Suppressor macrophage (primary cell): ENCODE measurements at places on chromosomes 1 and 21.
A peak's percentile ranks its signal among the peaks of the same experiment; 100 is the strongest.

DNA sequence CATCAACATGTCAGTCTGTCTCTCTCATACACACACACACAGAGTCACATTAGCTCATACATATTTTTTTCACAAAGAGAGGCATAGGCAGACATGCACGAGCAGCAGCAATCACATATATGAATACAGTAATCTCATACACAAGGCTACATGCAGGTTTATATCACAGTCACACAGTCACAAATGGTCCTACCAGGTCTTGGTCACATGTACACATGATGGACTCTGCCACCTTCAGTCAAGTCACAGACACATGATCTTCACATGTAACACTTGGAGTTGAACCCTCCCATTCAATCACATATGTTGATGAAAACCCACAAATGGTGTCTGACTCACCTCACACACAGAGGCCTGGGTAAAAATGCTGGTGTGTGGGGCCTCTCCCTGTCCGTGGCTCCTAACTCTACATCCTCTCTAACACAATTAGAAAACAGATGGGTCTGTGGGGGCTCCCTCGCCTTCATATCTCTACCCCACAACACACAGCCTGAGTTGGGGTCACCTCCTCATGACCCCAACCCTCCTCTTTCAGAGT lies 27.9 kb downstream of the RIMS3 start:
- no peak for DNase-seq

- no peak for DNase-seq
These were observed 415.0 kb downstream of the DPYD start for GRCh38 chr1:97505816-97506215.

- DNase-seq = no peak
These were observed 286.6 kb downstream of the COL11A1 start for GRCh38 chr1:102821707-102822106.

GRCh38 chr1:155970531-155971167 lies 7.7 kb downstream of the ARHGEF2 start:
- DNase-seq = peak; percentile 96

GRCh38 chr21:34812504-34813265 lies 143.9 kb downstream of the CLIC6 start:
- no peak for DNase-seq

- DNase-seq = no peak
These were observed 5.1 kb upstream of the HNRNPU start for GRCh38 chr1:244869364-244869827.

DNA sequence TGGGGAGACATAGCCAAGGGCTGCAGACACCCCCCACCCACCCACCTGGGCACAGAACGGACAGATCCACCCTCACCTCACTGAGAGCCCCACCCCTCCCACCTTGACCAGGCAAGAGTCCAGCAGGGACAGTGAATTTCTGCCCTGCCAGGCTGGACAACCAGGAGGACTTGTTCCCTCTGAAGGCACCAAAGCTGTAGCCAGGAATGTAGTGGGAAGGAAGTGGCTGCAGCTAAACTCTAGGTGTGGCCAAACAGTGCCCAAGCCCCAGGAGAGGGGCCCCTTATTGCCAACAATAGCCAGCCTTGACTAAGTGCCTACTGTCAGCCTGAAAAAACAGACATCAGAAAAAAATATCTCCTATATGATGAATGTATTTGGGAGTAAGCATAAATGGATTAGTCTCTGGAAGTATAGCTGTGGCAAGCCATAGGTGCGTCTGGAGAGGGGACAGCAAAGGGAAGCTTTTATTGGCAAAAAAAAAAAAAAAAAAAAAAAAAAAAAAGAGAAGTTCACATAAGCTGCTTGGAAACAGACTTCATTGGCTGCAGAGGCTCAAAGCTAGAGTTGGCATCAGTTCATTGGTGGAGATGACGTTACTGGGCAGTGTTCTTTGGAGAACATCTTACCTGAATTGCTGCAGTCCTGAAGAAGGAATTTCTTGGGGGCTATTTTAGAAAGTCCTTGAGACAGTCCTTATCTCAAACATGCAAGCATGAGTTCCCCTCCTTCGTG lies 64.1 kb upstream of the TMEM51 start:
- DNase-seq = peak; percentile 32

DNA sequence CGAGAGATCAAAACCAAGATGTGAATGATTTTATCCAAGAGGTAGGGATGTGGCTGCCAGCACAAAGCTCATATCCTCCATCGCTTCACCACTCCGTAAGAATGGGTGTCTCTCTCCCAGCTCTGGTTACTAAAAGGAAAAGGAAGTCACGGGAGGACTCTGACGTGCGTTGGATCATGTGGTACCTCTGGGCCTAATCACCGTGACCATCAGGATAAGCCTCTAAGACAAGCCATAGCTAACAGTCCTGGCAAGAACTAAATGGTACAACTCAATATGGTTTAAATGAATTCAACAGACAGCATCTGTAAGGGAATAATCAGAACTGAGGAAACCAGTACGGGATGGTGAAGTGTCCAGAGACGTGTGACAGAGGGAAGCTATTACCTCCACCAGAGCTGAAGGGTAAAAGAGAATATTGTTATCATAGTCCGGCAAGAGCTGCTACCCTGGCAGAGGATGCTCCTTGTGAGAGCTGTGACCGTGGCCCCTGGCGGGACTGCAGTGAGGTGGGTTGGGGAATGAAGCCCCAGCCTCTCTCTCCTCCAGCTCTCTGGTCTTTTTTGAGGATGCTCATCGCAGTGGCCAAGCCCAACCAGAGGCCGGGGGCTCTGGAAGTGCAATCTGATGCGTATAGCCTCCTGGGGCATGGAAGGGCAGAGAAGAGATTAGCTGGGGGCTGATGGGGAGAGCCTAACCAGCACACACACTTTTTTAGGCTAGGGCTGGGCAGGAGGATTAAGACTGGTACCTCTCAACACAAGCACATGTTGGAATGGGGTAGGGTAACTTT lies 54.2 kb downstream of the KIAA1614 start:
- no peak for DNase-seq

DNA sequence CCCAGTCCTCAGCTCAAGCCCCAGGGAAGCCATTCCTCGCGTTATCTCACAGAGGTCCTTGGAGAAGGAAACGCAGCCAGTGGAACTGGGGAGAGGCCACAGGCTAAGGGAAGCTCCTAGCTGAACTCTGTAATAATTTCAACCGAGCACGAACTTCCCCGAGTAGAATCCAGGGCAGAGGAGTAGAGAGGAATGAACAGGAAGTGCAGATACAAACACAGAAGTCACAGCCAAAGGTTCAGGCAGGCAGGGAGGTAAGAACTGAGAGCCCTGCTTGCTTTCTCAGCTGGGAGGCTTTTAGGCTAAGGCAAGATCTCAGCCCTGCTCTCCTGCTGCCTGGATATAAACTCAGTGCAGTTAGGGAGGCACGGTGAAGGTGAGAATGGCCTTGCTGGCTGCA lies 23.7 kb downstream of the WARS2 start:
- peak; percentile 6 for DNase-seq

- no peak for DNase-seq
These were observed 18.0 kb downstream of the KIAA0319L start for GRCh38 chr1:35539073-35539823.

DNA sequence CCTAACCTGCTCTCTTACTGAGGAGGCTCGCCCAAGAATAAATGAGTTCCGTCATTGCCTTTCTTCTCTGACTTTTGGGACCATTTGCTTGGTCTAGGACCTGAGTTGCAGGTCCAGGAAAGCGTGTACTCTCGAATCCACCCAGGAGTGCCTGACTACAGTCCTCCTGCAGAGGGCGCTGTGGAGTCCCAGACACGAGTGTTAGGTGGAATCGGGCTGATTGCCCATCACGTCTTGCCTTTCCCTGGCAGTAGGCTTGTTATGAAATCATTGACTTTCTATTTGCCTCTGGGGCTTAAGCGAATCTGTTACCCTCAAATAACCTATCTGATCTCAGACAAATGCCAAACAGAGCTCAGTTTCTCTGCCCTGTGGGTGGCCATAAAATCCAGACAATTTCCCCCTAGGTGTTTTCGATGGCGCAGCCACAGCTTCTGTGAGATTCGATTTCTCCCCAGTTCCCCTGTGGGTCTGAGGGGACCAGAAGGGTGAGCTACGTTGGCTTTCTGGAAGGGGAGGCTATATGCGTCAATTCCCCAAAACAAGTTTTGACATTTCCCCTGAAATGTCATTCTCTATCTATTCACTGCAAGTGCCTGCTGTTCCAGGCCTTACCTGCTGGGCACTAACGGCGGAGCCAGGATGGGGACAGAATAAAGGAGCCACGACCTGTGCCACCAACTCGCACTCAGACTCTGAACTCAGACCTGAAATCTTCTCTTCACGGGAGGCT lies at the start of gene IL20:
Gene IL20, plus strand, starts transcription at position 685 of the 733 bp plus-strand sequence. CDS start 230 bp downstream, outside the sequence.
- DNase-seq = peak; percentile 80

DNA sequence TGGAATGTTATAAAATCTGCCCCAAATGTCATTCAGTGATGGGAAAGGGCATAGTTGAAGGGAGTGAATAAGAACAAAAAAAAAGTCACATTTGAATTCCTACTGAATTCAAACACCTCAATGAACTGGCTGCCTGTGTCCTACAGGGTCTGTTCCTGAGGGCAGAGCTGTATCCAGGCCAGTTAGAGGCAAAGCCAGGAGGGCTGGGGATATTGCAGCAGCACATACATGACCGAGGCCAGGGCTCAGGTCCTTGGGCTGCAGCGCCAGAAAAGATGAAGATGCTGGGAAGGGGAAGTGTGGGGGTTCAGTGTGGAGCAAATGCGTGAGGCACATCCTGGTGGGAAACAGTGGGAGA lies 449.2 kb downstream of the SIPA1L2 start:
- DNase-seq = no peak

DNA sequence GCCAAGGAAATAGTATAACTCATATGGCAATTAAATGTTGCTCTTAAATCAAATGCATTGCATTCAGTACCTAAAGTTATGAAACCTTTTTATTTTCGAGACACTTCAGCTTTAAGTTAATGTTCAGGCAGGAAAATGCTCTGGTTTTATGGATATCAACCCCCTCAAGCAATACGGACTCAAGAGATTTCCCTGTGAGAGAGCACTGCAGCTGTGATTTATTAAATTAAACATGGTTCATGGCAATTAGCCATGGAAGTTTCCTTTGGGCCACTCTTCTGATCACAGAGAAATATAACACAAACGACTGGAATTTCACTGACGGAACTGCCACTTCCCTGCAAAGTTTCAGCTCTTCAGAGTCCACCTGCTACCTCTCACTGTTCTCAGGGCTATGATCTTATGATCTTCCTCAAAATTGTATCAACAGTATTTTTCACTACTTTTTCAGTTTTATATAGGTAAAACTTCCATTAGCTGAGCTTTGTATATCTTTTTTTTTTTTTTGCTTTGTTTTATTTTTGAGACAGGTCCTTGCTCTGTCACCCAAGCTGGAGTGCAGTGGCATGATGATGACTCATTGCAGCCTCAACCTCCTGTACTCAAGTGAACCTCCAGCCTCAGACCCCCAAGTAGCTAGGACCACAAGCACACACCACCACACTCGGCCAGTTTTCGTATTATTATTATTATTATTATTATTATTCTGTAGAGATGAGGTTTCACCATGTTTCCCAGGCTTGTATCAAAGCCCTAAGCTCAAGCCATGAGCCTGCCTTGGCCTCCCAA lies 923.1 kb upstream of the TMPRSS15 start:
- DNase-seq = no peak

DNA sequence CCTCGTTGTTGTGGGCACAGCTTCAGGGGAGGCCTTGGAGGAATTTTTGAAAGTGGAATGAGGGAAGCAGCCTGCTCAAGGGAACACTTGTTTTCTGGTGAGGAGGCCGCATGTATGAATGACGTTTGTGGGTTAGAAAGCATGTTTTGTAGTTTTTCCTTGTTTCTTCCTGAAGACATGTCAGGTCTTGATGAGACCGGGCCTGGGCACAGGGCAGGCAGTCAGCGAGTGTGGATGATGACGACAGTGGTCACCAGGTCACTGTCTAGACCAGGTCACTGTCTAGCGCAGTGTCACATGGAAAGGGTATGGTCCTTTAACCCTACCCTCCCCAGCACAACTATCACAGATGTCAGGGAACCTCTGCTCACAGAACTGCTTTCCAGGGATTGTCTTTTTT lies 7.3 kb downstream of the PSEN2 start:
- DNase-seq = no peak

DNA sequence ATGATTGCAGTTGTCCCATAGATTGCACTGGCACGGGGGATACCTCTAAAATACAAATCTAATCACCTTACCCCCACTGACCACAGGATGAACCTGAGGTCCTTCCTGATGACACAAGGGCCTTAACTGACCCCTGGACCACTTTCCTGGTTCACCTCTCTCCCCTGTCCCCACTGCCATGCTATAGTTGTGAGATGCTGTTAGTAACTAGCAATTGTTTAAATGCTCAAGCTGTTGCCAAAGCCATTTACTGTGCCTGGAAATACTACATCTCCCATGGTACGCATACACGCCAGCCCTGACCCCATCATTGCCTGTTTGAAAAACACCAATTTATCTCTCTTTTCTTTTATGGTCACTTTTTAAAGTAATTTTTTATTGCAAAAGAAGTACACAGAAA lies 29.1 kb upstream of the RGS8 start:
- no peak for DNase-seq

DNA sequence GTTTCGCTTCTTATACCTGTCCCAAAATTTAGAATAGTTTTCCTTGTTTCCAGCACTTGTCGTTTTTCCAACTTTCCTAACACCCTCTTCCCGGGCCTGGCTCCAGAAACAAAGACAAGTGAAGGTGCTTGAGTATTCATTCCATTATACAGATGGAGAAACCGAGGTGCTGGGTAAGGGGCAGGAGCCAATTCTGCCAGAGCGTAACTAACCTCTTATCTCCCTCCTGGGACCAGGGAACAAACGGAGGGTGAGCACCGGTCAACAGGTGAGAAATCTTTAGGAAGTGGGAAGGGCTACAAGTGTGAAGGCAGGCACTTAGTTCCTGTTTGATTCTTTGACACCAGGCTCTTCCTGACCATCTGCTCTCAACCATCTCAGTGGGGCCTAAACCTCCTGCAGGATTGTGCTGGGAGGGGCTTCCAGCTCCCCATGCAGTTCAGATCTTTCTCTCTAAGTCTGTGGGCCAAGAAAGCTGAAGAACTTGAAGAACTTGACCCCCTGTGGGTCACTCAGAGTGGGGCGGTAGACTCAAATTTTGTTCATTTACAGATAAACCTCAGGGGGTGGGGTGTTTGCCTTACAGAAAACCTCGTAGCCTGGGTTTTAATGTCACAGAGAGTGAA lies 8.7 kb downstream of the PLXNA2 start:
- DNase-seq = no peak
